ENCODE measurements at places on chromosomes 16 and 17.

DNA sequence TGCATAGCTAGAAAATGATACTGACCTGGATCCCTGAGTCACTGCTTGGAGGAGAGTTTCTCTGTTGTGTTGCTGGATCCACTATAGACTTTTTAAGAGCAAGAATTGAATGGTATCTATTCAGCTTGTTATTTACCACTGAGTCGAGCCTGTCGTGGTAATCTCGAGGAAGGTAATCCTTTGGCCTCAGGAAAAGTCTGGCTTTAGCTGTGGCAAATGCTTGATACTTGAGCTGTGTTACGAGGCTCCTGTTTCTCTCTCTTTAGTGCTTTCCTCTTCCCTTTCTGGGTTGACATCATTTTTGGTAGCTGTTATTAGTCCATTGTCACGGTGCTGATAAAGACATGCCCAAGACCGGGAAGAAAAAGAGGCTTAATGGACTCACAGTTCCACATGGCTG lies 314.3 kb downstream of the SNX29 start:
- DNase-seq: no peak

GRCh38 chr16:57999366-57999970 lies 1.0 kb downstream of the ZNF319 start:
- peak; percentile 20 for DNase-seq

DNA sequence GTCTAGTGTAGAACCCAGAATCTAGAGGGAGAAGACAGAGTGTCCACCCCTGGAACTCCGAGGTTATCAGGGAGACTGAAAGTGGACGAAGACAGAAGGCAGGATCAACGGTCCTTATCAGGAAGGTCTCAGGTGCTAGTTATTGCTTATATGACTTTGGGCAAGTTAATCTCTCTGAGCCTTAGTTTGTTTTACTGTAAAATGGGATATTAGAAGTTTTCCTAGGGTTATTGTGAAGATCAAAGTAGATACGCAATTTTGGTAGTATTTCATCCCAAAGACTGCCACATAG lies 1.2 kb downstream of the RNF167 start:
- DNase-seq: no peak

GRCh38 chr16:69942627-69943170 lies 8.4 kb upstream of the CLEC18A start:
- no peak for DNase-seq

DNA sequence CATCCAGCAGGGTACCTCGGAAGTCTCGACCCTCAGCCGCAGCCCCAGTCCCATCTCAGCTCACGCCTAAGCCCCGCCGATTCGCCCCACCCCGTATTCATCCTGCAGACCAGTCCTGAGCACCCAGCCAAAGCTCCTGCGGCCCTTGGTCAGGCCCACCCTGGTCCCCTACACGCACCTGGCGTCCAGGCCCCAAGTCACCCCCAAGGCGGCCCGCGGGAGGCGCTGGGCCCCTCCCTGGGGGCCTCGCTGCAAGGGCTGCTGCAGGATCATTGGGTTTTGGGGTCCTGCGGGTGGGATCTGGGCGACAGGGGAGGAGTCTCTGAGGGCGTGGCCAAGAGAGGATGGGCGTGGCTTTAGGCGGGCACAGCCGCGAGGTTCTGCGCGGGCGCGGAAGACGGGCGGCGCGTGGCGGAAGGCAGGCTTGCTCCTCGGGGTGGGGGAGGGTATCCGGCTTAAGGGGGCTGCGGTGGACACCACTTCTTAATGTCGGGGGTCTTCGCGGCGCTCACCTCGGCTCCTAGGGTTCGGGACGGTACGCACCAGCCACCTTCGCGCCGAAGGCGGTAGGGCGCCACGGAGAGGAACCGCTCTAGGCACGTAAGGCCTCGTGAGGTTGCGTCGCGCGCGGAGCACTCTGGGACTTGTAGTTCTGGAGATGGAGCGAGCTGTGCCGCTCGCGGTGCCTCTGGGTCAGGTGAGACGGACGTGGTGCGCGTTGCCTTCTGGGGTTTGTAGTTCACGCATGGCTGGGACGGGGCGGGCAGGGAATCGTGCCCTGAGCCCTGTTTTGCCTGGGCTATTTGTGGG lies at the start of the genes HCFC1R1 and THOC6:
Gene HCFC1R1, minus strand, starts transcription at position 274 of the 810 bp plus-strand sequence. Its CDS starts 1 bp downstream, at position 273.
Gene THOC6, plus strand, starts transcription at position 367 of the 810 bp plus-strand sequence. Its CDS starts 292 bp downstream, at position 659.
- DNase-seq: peak; percentile 93

DNA sequence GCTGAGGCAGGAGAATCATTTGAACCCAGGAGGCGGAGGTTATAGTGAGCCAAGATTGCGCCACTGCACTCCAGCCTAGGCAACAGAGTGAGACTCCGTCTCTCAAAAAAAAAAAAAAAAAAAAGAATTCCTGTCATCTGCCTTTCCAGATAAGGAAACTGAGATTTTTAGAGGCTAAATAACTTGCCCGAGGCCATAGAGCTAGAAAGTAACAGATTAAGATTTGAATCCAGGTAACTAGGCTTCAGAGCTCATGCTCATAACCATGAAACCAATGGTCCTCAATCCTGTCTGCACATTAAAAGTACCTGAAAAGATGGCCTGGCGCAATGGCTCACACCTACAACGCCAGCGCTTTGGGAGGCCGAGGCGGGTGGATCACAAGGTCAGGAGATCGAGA lies 9.5 kb downstream of the NCBP3 start:
- no peak for DNase-seq

- DNase-seq: no peak
These were observed 11.5 kb downstream of the HAS3 start for GRCh38 chr16:69116906-69117305.

GRCh38 chr16:54355251-54355650 lies 68.7 kb upstream of the IRX3 start:
- no peak for DNase-seq

- no peak for DNase-seq
These were observed 19.4 kb downstream of the CYLD start for GRCh38 chr16:50761267-50761666.

DNA sequence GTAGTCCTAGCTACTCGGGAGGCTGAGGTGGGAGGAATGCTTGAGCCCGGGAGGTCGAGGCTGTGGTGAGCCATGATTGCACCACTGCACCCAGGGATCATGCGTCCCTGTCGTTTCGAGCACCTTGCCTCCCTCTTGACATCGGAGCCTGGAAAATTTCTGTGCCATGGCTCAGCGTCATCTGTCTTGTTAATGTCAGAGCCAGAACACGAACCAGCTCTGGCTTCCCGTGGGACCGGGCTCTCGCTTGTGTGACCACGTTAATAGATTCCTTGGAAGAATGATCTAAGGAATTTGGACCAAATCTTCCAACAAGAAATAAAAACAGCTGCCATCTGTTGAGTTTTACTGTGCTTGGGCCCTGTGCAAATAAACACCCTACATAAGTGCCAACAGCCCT lies 117.7 kb downstream of the ABCC1 start:
- DNase-seq: no peak

GRCh38 chr16:72309001-72309400 lies 137.0 kb upstream of the PMFBP1 start:
- DNase-seq: no peak

GRCh38 chr17:42653179-42654124 lies 5.6 kb upstream of the TUBG2 start:
- DNase-seq: peak; percentile 17

- DNase-seq: no peak
These were observed 6.5 kb upstream of the CCL2 start for GRCh38 chr17:34248511-34249024.

DNA sequence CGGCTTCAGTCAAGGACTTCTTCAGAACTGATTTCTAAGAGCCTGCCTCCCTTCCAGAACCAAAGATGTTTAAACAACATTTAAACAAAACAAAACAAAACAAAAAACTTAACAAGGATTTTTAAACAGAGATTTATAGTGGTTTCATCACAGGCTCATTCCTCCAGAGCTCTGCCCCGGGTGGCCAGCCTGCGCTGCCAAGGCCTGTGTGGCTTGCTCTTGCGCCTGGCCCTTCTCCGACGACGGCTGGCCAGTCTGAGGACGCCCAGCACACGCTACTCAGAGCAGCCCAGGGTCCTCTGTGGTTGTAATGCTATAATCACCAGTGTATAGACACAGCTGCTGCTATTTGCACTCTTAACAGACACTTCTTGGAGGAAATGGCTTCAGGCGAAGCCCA lies 307.2 kb upstream of the MYOCD start:
- no peak for DNase-seq

GRCh38 chr17:35491417-35491816 lies 42.9 kb upstream of the SLFN13 start:
- DNase-seq: no peak

- no peak for DNase-seq
These were observed 9.5 kb upstream of the KSR1 start for GRCh38 chr17:27446569-27447301.

DNA sequence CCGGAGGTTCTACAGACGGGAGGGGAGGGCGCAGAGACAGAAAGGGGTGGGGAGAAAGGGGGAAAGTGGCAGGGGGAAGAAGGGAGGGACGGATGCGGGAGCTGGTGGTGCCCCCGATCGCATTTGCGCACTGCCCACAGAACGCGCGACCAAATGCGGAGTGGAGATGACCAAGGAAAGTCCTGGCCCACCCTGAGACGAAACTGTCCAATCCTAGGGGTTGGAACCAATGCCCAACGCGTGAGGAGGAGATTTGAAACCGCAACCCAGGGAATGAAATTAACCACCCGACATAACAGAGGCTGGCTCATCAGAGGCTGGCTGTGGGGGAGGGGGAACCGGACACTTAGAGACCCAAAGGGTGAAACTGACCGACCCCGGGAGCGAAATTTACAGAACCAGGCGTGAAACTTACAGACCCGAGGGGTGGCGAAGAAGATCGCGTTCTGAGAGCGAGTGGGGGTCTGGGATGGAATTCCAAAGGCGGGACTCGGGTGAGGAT lies 1.4 kb downstream of the HES7 start:
- DNase-seq: no peak

GRCh38 chr17:40034426-40035161 lies 19.4 kb downstream of the CSF3 start:
- DNase-seq: no peak

DNA sequence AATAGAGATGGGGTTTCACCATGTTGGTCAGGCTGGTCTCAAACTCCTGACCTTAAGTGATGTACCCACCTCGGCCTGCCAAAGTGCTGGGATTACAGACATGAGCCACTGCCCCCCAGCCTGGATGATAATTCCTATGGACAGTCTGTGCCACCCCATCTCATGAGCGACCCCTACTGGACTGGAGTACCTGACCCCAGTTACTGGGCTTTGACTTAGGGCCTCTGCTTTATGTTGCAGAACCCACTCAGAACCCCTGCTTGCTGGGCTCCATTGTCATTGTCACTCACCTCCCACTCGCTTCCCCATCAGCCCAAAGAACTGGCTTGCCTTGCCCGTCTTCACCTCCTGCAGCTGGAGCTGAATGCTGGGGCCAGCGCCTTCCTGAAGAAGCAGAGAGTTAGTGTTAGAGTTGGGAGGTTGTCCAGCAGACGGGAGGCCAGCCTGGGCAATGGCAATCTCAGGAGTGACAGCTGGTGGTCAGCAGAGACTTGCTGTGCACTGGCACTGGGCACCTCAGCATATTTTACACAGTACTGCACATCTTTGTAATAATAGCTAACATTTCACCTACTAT lies 4.0 kb downstream of the TAC4 start:
- DNase-seq: no peak

DNA sequence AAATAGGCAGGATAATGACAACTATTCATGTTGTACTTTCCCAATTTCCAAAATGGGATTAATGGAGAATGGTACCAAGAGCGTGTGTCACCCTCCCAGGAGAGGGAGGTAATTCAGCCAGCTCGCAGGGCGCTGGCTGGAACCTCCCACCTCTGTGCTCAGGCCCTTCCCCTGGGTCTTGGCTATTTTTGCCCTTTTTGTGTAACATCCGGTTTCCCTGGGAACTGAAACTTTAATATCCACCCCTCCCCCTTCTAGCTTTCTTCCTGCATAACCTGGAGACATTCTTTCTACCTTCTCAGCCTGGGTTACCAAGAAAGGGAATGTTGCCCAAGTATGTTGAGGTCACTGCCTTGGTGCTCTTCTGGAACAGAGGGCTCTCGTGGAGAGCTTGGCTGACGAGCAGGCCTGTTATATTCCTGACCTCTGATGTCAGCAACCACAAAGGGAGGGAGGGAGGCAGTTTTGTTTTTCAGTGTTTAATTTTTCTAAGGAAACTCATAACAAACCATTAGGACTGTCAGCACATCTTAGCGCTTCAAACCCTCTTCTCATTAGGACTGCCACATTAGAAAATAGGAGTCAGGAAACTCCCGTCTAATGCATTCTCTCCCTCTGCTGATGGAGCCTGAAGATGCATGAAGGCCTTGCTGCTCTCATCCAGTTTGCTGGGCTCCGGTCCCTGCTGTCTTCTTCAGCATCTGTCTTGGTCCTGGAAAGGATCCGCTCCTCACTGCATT lies 25.6 kb downstream of the ITGB3 start:
- DNase-seq: no peak

DNA sequence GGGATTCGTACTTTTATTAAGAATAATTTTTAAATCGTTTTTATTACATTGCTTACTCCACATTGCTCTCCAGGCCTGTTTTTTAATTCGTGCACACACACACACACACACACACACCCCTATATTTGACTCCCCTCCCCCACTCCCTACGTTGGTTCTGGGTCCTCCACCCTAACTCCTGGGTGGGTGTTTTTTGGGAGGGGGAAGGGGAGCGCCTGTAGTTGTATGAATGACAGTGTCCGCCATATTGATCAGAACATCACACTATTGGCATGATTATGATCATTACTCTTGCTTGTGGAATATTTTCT lies 1.3 kb downstream of the GNAO1 start:
- no peak for DNase-seq

DNA sequence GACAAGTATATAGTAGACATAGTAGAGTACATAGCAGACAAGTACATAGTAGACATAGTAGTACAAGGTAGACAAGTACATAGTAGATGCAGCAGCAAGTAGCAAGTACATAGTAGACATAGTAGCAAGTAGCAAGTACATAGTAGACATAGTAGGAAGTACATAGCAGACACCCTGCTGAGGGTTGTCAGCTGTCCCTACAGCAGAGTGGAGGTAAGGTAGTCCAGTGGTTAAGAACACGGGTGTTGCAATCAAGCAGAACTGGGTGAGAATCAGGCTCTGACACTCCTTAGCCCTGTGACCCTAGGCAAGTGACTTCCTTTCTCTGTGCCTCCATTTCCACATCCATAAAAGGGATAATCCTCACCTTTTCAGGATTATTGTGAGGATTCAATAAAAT lies 94.7 kb downstream of the NOG start:
- no peak for DNase-seq

- DNase-seq: no peak
These were observed 130.7 kb downstream of the PRKCA start for GRCh38 chr17:66432996-66433551.

- no peak for DNase-seq
These were observed 1751.4 kb downstream of the TP53TG3F start for GRCh38 chr16:35210681-35211433.
